ENCODE measurements at places on chromosomes 3 and 15.

DNA sequence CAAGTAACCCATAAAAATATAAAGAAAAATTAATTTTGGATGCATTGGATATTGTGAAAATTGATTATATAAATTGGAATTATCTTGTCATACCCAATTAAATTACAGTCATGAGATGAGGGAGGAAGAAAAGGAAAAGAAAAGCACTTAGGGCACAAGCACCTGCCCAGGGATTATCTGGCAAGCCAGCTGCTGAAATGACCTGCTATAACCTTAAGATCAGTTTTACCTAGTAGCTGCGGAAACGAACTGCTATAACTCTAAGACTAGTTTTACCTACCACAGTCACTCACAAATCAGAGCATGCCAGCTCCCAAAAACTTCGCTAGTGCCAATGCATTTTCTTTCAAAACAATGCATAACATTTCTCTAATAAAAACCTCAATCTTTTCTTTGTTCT lies 26.2 kb downstream of the LRRFIP2 start:
- no peak for DNase-seq

DNA sequence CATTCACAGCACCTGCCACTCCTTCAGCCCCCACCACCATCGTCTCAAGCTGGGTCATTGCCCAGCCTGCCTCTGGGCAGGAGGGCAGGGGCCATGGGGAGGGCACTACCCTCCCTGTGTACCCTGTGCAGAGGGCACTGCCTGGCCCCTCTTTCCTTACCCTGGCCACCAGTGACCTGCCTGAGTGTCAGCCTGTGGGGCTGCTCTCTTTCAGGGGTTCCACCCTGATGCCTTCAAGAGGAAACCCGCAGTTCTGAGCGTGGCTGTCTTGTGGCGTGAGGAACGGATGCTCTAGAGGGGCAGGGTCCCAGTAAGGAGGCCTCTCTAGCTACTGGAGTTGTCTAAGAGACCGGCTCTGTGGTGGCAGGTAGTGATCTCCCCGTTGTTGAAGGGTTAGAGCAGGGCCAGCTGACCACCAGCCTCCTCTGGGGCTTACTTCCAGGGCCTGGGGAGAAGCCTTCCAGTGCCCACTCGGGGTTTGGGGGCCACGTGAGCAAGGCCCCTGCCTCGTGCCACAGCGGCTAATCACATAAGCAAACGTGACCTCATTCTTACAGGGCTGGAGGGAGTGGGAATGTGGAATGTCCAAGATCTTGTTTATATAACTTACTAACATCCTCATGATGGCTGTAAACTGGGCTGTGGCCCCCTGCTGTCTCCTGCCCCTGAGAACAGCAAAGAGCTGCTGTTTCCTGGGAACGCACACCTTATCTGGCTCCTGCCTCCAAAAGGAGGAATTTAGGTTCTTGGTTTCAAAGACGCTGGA lies 31.4 kb upstream of the SEC13 start:
- DNase-seq: no peak

GRCh38 chr3:189406148-189406547 lies 225.0 kb upstream of the TP63 start:
- no peak for DNase-seq

DNA sequence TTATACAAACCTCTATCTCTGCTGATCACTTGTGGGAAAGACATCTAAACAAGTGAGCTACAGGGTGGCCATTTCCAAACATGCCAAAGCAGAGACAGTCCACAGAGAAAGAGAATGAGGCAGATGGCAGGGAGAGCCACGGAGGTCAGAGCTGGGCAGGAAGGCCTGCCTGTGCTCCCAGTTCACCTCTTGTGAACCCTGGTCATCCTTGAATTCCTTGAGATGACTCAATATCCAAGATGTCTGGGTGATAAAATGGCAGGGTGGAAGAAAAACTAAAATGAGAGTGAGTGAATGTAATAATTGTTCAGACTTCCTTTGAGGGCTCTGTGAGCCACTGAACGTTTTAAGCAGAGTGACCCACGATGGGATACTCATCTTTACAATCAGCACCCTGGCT lies 104.8 kb downstream of the PLCH1 start:
- DNase-seq: no peak

DNA sequence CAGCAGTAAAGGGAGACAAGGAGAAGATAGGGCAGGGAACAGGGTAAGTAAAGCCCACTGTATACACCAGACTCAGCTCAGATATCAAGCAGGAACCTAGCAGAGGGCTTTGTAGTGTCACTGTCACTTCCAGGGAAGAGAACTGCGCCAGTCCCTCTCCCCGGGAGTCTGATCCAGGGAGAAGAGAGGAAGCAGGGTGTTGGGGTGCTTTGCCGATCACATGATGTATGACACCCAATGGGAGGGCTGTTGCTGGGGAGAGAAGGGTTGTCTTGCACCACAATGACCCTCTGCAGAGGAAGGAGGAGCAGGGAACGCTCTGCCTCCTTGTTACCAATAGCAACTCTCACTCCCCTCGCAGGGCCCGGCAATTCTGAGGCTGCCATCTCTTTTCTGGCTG lies 147.2 kb upstream of the SLC2A2 start:
- no peak for DNase-seq

- no peak for DNase-seq
Measured at GRCh38 chr3:17995769-17996168, 253.3 kb upstream of the TBC1D5 start.

GRCh38 chr15:63849906-63850305 lies 16.2 kb upstream of the HERC1 start:
- DNase-seq: no peak

GRCh38 chr3:132433121-132433520 lies 15.8 kb downstream of the DNAJC13 start:
- DNase-seq: peak; percentile 10

DNA sequence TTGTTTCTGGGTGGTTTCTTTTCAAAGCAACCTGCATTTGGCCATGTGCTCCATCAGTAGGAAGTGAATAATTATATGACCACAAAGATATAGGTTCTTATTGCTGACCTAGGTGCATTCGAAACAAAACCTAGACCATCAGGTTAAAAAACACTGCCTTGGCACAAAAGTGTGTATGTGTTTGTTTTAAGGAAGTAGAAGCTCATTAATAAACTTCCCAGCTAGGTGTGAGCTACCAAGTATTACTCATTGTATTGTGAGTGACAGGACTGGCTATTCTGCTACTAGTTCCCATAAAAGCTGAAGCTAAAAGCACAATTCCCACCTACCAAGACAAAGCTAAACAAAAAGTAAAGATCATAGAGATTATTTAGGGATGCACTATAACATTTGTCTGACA lies 168.2 kb downstream of the TP63 start:
- DNase-seq: no peak

DNA sequence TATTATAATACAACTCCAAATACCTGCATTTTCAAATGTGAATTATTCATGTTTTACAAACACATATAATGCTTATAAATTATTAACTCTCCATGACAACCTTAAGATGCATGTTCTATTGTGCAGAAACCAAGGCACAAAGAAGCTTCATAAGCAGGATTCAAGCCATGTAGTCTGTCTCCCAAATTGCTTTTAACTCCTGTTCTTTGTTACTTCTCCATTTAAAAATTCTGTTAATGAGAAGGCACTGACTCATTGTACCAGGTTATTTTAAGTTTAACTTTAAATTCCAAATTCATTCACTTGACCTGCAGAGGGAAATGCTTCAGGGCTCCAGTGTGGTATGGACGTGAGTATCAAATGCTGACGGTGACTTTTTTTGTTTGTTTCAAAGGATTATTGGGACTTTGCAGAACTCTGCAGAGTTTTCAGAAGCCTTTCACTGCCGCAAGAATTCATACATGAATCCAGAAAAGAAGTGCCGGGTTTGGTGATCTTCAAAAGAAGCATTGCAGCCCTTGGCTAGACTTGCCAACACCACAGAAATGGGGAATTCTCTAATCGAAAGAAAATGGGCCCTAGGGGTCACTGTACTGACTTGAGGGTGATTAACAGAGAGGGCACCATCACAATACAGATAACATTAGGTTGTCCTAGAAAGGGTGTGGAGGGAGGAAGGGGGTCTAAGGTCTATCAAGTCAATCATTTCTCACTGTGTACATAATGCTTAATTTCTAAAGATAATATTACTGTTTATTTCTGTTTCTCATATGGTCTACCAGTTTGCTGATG lies 100.0 kb downstream of the MME start:
- DNase-seq: no peak
